IMR-90 (cell line): ENCODE measurements at places on chromosomes 16 and 17.

DNA sequence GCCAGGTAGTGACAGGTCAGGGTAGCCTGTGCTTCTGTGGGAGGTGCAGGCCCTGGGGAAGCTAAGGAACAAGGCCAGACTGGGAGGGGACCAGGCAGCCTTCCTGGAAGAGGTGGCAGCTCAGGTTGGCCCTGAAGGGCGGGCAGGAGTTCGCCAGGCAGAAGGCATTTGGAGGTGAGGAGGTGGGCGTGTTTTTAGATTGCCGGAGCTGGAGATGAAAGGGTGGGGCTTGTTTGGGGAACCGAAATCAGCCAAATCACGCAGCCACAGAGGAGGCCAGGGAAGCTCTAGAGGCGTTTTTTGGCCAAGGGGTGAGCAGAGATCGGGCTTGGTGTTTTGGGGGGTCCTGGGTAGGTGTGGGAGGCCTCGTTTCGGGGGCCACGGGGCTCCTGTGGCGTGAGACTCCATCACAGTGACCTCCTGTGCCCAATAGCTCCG is 7.6 kb downstream of the ADCY7 start:
- DNase-seq = no peak

DNA sequence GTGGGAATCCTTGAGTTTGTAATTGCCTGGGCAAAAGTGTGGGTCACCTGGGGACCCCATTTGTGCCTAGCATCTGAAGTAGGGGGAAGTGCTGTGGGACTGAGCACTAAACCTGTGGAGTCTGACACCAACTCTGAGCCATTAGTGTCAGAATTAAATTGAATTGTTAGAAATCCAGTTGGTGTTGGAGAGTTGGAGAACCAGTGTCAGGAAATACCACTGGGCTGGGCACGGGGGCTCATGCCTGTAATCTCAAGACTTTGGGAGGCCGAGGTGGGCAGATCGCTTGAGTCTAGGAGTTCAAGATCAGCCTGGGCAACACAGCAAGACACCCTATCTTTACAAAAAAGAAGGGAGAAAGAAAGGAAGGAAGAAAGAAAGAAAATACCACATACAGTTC is 67.5 kb upstream of the BRD7 start:
- no peak for DNase-seq

GRCh38 chr17:63278728-63279442 is 167.2 kb downstream of the CYB561 start:
- no peak for DNase-seq

DNA sequence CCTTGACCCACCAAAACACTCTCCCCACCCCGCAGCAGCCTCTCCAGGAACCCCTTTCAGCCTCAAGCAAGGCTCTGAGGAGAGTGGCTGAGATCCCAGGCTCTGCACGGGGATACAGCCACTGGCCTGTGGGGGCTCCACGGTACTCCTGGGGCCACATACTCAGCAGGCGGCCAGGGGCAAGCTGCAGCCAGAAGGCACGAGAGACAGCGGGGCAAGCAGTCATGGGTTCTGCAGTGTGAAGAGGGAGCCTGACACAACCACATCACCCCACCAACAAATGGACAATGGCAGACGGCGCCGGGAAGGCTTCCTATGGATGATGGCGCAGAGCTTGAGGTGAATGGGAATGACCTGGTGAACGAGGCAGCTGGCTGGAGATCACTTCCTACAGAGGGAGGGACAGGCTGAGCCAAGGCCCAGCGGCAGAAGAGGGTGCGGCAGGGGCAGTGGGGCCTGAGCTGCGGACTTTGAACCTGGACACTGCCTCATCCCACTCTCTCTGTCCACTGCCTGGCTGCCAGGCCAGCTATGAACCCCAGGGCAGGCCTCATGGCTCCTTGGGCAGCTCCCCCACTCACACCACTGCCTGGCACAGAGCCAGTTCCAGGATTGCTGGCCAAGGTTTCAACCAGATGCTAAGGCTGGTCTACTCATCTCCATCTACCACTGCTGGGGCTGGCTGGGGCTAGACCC is 10.8 kb upstream of the BCAR1 start:
- DNase-seq = no peak

DNA sequence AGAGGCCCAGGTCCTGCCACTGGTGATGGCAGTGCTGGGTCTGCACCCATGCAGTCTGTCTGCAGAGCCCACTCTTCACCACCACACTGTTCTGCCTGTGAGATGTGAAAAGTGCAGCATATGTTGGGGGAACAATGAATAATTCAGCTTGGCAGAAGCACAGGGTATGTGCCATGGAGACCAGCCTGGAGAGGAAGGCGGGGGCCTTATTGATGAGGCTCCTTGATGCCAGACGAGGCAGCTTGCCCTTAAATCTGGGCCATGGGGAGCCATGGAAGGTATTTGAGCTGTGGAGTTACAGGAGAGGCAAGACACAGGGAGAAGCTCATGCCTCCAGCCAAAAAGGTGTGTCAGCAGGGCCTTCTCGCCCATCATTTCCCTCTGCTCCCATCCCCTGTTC is 124.7 kb downstream of the C16orf78 start:
- DNase-seq = no peak

- DNase-seq = peak; percentile 67
Measured at GRCh38 chr16:13923703-13924298, 3.8 kb downstream of the ERCC4 start.

DNA sequence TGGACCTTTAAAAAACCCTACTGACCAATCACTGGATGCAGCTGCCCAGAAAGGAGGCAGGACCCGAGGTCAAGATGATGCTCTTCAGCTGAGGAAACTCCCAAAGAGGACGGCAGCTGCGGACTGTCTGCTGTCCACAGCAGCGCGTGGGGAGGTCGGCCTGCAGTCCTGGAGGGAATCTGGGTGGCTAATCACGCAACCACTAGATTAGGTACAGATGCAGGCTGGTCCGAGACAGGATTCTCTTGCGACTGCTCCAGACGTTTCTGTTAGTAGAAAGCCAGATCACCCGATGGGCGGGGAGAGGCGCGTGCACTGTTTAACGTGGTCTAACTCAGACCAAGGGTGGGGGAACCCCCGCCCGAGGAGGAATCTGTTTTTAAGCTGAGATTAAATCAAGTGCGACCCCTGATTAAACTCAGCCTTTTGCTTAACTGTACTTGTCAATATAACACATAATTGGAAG is 8.8 kb downstream of the CTRB2 start:
- DNase-seq = peak; percentile 53

DNA sequence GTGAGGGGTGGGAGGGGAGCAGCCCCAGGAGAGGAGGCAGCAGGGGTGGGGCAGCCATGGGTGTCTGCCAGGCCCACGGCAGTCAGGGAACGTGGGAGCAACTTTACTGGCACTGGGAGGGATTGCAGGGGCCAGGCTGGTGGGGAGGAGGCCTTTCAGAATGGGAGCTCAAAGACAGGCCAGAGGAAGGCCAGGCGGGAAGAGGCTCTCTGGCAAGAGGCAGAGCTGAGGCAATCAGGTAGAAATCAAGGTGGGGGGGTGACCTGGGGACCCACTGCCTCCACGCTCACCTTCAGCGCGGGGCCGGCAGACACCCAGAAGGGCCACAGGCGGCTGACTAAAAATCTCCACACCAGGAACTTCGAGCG is 11.9 kb upstream of the GSE1 start:
- DNase-seq = no peak
